ENCODE measurements at places on chromosomes 4 and X. TPM values are rescaled to one million over a fixed set of nuclear protein-coding genes. Genes with fewer than 3 reads are reported as not detected.
A peak's percentile ranks its signal among the peaks of the same experiment; 100 is the strongest.

- H3K27ac ChIP-seq, result no peak overlapping the region
- no peaks in the 10 kb centered on the region for H3K36me3 ChIP-seq
- no peaks in the 10 kb centered on the region for H3K4me1 ChIP-seq
Measured at GRCh38 chrX:136953867-136954787, 73.6 kb upstream of the RBMX start.

The VCX2 gene
- not detected for total RNA-seq

The FGFBP1 gene
- total RNA-seq, result not detected

DNA sequence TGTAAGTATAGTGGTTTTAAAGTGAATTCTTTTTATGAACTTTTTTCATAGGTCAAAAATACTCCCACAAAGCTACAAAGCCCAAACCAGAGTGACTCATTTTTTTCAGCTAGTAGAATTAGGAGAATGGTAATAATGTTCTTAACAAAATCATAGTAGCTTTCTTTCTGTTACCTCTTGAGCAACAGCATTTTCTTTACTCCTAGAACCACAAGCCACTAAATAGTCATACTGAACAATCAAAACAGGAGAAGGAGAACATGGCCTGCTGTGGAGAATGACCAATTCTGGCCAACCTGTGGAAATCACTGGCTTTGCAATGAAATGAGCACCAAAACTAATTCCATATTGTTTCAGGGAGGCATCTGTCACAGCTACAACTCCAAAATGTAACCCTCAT is 112.9 kb downstream of the AMMECR1 start:
- no peak for DNase-seq
- H3K27ac ChIP-seq, result no peak overlapping the region
- no peaks in the 10 kb centered on the region for H3K27me3 ChIP-seq
- H3K4me1 ChIP-seq, result peaks cover 8% of the 10 kb centered on the region
- H3K4me3 ChIP-seq, result no peak overlapping the region
- H3K36me3 ChIP-seq, result no peaks in the 10 kb centered on the region

DNA sequence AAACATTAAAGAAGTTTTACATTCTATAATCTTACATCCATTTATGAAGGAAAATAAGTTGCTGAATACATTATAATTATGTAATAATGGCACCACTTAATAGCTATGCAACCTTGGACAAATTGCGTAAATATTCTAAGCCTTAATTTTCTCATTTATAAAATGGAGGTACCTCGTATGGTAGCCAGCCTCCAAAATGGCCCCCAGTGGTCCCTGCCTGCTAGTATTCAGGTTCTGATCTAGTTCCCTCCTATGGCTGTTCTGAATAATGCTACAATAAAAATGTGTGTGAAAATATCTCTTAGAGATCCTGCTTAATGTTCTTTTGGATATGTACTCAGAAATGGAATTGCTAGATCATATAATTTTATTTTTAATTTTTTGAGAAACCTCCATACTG is 11.0 kb upstream of the NKX3-2 start:
- no peak overlapping the region for H3K27ac ChIP-seq
- H3K4me1 ChIP-seq, result no peaks in the 10 kb centered on the region
- peaks cover 50% of the 10 kb centered on the region for H3K27me3 ChIP-seq
- DNase-seq, result no peak
- no peak overlapping the region for H3K4me3 ChIP-seq
- H3K36me3 ChIP-seq, result no peaks in the 10 kb centered on the region

DNA sequence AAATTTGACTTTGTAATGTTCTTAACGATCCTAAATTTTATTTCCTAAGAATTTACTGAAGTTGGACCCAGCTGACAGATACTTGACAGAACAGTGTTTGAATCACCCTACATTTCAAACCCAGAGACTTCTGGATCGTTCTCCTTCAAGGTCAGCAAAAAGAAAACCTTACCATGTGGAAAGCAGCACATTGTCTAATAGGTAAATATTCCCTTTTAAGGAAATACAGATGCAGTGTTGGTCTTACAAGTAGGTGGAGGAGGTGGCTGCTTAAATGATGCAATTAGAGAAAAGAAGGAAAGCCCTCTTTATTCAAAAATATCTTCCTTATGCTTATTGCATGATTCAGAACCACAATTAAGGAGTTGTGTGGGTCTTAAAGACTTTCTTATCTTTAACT is 73.5 kb downstream of the RS1 start:
- peaks cover 2% of the 10 kb centered on the region for H3K4me1 ChIP-seq
- no peaks in the 10 kb centered on the region for H3K27me3 ChIP-seq
- H3K4me3 ChIP-seq, result no peak overlapping the region
- no peak for DNase-seq

DNA sequence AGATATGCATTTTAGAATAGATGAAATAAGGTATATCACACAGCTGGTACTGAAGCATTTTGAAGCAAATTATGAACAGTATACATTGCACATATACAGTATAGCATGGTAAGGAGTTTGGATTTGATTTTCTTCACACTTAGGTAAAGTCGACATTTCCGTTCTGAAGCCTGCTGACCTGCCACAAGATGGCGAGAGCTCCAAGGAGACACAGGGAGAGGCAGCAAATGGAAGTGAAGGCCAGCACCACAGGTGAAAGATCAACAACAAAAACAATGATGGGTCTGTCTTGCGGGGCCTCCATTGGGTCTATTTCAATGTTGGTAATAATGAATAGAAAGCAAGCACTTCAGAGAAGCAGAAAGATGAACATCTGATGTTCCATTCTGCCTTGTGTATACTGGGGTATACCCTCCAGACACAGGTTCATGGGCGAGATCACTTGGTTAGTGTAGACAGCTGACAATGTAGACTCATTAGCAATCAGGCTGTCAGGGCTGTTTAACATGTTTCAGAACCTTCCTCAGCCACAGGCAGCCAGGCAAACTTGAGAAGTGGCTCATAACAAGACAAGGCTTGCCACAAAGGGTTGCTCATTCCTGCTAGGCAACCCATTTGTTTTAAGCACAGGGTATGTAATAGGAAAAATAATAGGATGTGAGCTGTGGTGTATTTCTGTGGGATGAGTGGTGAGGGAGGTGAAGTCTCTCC is 21.4 kb upstream of the NOX1 start:
- no peaks in the 10 kb centered on the region for H3K27me3 ChIP-seq
- H3K4me3 ChIP-seq, result no peak overlapping the region
- no peaks in the 10 kb centered on the region for H3K4me1 ChIP-seq
- no peaks in the 10 kb centered on the region for H3K36me3 ChIP-seq

The FAM53A gene
- total RNA-seq, result 1.3 TPM

DNA sequence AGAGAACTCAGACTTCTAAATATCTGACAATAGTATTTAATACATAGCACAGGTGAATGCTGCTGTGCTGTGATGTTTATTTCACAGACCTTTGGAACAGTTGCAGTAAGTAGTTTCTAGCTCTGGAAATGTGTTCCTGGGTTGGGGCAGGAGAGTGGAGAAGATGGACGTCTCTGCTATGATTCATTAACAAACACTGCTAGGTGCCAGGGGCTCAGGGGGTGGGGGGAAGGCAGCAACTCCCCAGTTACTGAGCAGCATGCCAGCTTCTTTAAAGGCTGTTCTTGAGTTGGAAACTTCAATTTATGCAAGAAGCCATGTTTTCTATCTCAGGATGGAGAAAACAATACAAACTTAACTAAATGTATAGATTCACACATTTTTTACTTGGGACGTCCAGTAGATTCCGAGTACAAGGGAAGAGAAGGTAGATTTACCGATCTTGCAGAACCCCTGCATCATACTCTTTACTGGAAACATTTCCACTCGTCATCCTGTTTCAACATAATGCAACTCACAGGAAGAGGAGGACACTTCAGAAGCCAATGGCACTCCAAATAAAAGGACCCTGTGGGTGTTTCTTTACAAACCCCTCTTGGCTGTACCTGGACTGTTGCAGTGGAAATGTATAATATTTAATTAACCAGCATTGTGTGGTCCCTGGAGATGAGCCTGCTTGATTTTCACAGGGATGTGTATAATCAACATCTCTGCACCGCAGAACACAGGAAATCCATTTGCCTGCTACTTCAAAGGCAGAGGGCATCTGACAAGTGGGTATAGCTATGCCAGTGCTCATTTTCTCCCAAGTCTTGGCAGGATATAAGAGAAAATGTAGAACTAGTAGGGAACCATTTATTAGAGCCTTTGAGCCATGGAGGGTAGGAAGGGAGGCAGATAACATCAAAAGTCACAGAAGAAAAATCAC is 171.4 kb downstream of the SH3KBP1 start:
- H3K27me3 ChIP-seq, result no peaks in the 10 kb centered on the region
- no peaks in the 10 kb centered on the region for H3K36me3 ChIP-seq
- H3K4me1 ChIP-seq, result peaks cover 60% of the 10 kb centered on the region
- DNase-seq, result no peak
- H3K27ac ChIP-seq, result peak overlapping the region; percentile 56
- peak overlapping the region; percentile 43 for H3K4me3 ChIP-seq

The CYP4V2 gene
- 29.4 TPM for total RNA-seq

- no peak overlapping the region for H3K27ac ChIP-seq
- no peaks in the 10 kb centered on the region for H3K4me1 ChIP-seq
- H3K36me3 ChIP-seq, result no peaks in the 10 kb centered on the region
- no peak for DNase-seq
- no peaks in the 10 kb centered on the region for H3K27me3 ChIP-seq
- no peak overlapping the region for H3K4me3 ChIP-seq
Measured at GRCh38 chrX:69297506-69297905, 132.3 kb upstream of the PJA1 start.

DNA sequence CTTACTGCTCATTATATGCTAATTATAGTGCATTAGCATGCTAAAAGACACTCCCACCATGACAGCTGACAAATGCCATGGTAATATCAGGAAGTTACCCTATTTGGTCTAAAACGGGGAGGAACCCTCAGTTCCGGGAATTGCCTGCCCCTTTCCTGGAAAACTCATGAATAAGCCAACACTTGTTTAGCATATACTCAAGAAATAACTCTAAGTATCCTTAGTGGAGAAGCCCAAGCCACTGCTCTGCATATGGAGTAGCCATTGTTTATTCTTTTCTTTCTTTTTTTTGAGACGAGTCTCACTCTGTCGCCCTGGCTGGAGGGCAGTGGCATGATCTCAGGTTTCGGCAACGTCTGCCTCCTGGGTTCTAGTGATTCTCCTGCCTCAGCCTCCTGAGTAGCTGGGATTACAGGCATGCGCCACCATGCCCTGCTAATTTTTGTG is 15.5 kb downstream of the NUDT6 start:
- no peaks in the 10 kb centered on the region for H3K4me1 ChIP-seq
- no peaks in the 10 kb centered on the region for H3K27me3 ChIP-seq
- no peak overlapping the region for H3K4me3 ChIP-seq
- no peak overlapping the region for H3K27ac ChIP-seq

The P2RY8 gene
- total RNA-seq, result 131 TPM

- H3K27ac ChIP-seq, result no peak overlapping the region
- no peak overlapping the region for H3K4me3 ChIP-seq
- H3K4me1 ChIP-seq, result no peaks in the 10 kb centered on the region
- no peak for DNase-seq
Measured at GRCh38 chr4:186910385-186910784, 186.7 kb upstream of the FAT1 start.

DNA sequence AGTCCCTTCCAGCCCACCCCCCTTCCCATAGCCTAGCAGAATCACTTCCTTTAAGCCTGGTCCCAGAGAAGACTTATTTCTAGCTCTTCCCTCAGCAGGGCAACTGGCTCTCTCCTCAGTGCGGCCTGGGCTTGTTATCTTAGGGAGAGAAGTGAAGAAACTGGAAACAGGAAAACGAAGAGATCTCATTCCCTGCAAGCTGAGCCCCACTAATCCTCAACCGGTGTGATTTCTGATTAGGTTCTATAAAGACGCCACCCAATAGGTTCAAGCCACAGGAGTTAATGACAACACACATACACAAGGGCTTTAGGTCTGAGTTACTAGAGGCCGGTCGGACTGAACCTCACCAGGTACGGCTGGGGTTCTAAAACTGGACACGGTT is 3.2 kb downstream of the GSX2 start:
- no peak overlapping the region for H3K27ac ChIP-seq
- DNase-seq, result no peak
- H3K27me3 ChIP-seq, result peaks cover 83% of the 10 kb centered on the region
- peaks cover 56% of the 10 kb centered on the region for H3K4me1 ChIP-seq
- H3K36me3 ChIP-seq, result no peaks in the 10 kb centered on the region

DNA sequence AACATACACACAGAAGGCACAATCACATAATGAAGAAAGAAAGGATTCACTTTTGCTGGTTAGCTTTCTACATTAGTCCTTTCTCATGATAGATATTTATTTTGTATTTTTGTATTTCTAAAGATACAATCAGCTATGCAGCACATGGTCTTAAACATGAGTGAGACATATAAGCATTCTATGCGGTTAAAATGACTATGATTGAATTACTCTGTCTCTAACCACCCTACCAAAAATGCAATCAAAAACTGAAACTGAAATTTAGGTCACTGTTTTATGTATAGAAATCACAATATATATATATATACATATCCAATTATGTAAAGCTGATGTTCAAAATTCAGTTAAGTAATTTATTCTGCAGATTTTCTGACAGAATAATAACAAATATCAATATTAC is 21.9 kb downstream of the CXXC4 start:
- H3K27ac ChIP-seq, result no peak overlapping the region
- no peaks in the 10 kb centered on the region for H3K36me3 ChIP-seq
- H3K4me3 ChIP-seq, result no peak overlapping the region
- peaks cover 5% of the 10 kb centered on the region for H3K27me3 ChIP-seq
- DNase-seq, result no peak

GRCh38 chr4:101730291-101731117 is 60.0 kb upstream of the BANK1 start:
- no peak overlapping the region for H3K4me3 ChIP-seq
- H3K27me3 ChIP-seq, result peaks cover 6% of the 10 kb centered on the region
- H3K4me1 ChIP-seq, result no peaks in the 10 kb centered on the region
- peak; percentile 7 for DNase-seq

DNA sequence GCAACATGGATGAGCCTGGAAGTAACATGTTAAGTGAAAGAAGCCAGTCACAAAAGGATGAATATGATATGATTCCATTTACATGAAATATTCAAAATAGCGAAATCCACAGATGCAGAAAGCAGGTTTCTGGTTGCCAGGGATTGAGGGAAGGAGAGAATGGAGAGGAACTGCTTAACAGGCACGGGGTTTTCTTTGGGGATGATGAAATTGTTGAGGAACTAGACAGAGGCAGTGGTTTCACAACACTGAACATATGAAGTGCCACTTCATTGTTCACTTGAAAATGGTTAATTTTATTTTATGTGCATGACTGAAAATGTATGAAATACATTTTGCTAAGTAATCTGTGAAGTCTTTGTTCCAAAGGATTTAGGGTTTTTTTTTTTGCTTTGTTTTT is 182.5 kb upstream of the TBL1X start:
- no peaks in the 10 kb centered on the region for H3K27me3 ChIP-seq
- H3K27ac ChIP-seq, result no peak overlapping the region
- H3K4me1 ChIP-seq, result peaks cover 8% of the 10 kb centered on the region
- no peaks in the 10 kb centered on the region for H3K36me3 ChIP-seq
- H3K4me3 ChIP-seq, result no peak overlapping the region

The NAP1L2 gene
- 15.1 TPM for total RNA-seq
